DMS79 treated with DMSO at 0.1 percent for 48 hours (cell line): ENCODE measurements at places on chromosomes 3 and 15.
A peak's percentile ranks its signal among the peaks of the same experiment; 100 is the strongest.

- peak; percentile 70 for DNase-seq
Observed at GRCh38 chr3:42745776-42746454, 27.1 kb downstream of the CCDC13 start.

GRCh38 chr15:38746211-38746610 is 181.6 kb upstream of the RASGRP1 start:
- DNase-seq, result no peak

DNA sequence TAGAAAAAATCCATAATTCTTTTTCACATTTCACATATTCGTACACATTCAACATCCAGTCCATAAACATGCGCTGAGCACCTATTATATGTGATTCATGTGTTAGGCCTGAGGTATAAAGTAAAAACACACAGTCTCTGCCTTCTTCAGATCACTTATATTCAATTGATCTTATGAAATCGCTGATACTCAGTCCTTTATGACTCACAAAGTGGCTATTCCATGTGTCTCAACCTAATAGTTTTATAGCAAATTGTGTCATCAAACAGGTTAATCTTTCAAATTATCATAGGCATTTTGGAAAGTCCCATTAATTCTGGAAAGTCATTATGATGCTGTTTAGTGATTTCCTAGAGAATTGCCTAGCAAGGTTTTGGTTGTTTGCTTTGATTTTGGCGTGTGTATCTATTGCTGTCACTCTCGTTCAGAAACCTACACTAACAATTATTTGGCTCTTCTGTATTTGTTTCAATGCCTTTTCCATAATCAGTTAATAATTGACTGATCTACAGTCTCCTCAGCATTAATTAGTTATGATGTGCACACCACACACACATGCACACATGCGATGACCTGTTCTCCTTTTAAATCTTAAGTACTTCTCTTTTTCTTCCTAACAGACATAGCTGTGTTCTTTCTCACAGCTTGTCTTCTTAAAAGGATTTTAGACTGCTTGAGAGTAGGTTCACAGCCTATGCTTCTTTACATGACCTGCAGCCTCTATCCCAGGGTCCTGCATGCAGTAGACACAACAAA is 353.1 kb downstream of the MECOM start:
- DNase-seq, result no peak

DNA sequence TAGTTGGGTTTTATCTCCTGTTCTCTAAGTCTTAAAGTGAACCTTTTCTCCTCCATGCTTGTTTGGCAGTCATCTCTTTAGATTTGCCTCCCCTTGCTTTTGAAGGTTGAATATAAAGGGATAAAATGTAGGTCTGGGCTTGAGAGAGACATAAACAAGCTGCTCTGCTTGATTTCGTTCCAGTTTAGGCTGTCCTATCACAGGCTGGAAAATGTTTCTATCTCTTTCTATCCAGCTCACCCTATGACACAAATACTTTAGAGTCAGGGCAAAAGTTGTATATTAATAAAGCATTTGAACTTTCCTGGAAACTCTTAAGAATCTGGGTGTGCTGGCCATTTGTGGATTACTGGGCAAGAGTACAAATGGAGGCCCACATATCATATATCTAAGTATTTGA is 29.5 kb upstream of the ZBBX start:
- DNase-seq, result no peak

- no peak for DNase-seq
Observed at GRCh38 chr3:71512000-71512399, 71.5 kb downstream of the FOXP1 start.

- DNase-seq, result no peak
Observed at GRCh38 chr3:112187300-112187699, 54.3 kb upstream of the GCSAM start.

GRCh38 chr3:150710097-150710496 is 6.4 kb upstream of the ERICH6 start:
- DNase-seq, result no peak

DNA sequence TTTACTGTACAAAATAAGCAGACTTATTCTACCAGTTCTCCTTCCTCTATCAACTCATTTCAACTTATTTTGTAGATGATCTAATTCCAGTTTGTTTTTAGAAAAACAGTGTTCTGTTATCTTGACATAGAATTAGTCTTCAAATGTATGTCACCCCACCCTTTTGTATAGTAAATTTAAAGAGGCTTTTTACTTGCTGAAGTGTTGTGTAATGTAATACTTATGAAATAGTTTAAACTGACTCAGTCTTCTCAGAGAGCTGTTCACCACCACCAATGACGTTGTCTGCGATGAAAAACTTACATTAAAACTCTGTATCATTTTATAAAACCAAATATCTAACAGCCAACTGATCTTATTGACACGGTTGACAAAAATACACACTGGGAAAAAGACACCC is 82.9 kb downstream of the RAP2B start:
- no peak for DNase-seq

DNA sequence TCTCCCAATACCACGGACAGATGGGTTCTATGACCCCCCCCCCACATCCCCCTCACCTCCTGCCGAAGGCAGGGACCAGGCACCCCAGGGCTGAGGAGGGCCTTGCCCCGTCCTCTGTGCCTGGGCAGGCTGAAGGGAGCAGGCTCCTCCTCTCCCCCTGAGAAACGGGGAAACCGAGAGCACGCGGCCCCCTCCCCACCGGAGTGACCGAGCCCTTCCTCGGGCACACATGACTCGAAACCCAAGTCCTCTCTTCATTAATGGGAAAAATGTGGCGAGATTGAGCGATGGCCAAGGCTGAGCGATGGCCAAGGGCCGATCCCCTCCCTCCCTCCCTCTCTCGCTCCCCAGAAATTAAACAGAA is 7.0 kb downstream of the EPHB3 start:
- DNase-seq, result no peak

GRCh38 chr3:16174026-16174355 is 489 bp upstream of the GALNT15 start:
- DNase-seq, result no peak

GRCh38 chr3:184362668-184363546 is 1.4 kb downstream of the POLR2H start:
- peak; percentile 97 for DNase-seq

DNA sequence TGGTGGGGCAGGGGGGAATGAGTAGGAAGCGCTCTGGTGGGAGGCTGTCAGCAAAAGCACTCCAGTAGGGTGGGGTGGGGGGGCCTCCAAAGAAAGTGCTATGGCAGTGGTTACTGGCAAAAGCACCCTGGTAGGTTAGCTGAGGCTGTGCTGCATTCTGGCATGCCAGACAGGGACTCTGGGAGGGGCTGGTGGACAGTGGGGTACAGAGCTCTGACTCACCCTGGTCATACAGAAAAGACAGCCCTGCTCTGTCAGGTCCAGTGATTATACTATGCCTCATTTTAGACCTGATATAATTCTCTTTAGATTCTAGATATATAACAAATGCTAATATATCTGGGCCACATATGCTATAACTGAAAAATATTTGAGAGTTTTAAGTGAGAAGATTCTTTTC is 82.8 kb upstream of the CPNE4 start:
- no peak for DNase-seq

- DNase-seq, result peak; percentile 79
Observed at GRCh38 chr3:171772427-171773056, 37.7 kb downstream of the PLD1 start.

- DNase-seq, result no peak
Observed at GRCh38 chr15:58332676-58333400, 99.0 kb upstream of the LIPC start.

- DNase-seq, result no peak
Observed at GRCh38 chr15:25730918-25731317, 132.2 kb downstream of the ATP10A start.

- no peak for DNase-seq
Observed at GRCh38 chr3:51773529-51774056, 5.4 kb downstream of the IQCF6 start.

DNA sequence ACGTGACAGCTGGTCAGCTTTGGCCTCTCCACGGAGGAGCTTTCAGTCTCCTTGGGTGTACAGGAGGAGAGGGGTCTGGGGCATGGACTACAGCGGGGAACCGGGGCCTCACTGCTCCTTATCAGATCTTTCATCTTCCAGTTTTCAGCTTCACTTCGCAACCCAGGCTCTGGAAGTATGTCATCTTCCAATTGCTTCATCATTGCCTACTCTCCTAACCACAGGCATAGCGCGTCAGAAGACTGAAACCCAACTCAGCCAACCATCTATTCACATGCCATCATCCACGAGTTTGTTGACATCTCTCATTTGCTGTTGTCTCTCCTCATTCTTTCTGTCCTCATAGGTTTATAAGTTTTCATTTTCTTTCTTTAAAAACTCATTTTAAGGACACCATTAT is 119.5 kb downstream of the MYLK start:
- DNase-seq, result no peak

- DNase-seq, result no peak
Observed at GRCh38 chr3:112350018-112350810, 17.3 kb downstream of the CD200 start.

- DNase-seq, result no peak
Observed at GRCh38 chr3:194749631-194750490, 64.2 kb downstream of the FAM43A start.

GRCh38 chr3:19347671-19348070 is 199.4 kb downstream of the KCNH8 start:
- DNase-seq, result no peak

DNA sequence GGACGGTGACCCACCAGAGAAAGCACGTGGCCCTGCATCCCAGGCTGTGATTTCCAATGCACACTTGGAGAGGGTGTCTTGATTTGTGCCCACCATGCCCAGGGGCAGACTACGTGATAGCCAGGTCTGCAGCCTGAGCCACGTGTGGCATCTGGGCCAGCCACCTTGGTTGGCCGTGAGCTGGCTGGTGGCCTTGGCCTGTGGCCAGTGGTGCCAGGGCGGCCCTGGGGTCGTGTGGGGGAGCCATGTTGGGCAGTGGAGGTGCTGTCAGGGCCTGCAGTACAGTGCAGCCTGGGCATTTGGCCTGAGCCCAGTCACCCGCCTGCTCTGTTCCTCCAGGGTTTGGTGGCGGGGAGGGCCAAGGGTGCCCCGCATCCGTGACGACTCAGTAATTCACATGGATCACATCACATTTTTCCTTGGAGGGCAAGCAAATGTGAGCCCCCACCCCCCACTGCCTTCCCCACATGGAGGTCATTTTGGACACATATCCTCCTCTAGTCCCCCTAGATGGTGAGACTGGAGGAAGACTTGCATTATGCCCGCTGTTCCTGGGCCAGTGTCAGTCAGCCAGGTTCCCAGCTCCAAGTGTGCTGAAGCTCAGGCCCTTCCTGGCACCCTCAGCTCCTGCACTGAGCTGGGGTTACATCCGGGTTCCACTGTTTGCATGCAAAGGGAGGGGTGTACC is 201.4 kb downstream of the UBE3A start:
- no peak for DNase-seq

DNA sequence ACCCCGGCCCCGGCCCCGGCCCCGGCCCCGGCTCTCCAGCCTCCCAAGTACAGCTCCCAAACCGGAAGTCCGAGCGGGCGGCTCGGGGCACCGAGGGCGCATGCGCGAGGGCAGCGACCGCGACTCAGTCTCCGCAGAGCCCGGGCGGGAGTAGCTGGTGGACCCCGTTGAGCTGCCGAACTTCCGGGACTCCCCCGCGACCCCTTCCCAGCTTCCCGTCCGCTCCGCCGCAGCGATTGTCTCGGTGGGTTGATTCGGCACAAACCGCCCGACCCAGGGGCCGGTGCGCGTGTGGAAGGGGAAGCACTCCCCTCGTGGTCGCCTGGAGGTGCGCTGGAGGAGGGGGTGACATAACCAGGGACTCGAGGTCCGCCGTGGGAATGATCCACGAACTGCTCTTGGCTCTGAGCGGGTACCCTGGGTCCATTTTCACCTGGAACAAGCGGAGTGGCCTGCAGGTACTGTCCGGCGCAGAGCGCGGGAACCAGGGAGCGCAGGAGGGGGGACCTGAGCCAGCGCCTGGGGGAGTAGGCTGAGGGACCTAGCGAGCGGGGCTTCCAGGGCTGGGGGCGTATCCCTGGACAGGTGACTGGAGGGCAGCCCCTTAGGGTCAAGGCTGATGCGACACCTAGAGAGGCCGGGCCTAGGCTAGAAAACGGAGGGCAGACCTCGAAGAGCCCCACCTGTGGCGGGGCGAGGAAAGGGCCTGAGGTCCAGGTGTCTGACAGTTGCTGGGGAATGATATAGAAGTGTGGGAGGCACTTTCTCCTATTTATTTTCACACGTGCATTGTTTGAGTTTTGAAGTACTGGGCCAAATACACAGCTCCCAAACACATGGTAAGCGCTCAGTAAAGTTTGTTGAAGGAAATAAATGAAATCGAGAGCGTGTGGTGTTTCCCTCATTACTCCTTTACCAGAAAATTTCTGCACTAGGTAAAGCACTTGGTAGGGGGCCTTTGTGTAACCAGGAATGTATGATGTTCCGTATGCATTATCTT is at the start of the genes TUBGCP4 and ZSCAN29:
TSS of gene TUBGCP4 (plus strand) at position 127 of the 1,000 bp plus-strand sequence. CDS start at position 381, 254 bp downstream.
TSS of gene ZSCAN29 (minus strand) at position 69 of the 1,000 bp plus-strand sequence. CDS start 1,130 bp downstream, outside the sequence.
- DNase-seq, result peak; percentile 67

DNA sequence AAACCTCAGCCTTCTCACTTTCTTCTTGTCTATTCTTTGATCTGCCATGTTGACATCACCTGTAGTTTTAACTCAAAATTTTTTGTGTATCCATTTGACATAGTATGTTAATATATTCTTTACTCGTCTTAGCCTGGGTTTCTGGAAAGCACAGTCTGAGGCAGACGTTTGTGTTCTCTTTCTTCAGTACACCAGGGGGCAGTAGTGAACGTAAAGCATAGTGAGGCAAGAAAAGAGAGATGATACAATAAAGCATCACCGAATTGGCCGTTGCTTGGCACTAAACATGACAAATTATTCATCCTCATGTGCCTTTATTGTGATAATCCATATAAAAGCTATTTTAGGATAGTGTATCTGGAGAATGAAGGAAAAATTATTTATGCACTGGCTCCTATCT is 141.0 kb upstream of the MYRIP start:
- DNase-seq, result no peak

GRCh38 chr15:78065973-78066946 is 11.3 kb downstream of the TBC1D2B start:
- no peak for DNase-seq

DNA sequence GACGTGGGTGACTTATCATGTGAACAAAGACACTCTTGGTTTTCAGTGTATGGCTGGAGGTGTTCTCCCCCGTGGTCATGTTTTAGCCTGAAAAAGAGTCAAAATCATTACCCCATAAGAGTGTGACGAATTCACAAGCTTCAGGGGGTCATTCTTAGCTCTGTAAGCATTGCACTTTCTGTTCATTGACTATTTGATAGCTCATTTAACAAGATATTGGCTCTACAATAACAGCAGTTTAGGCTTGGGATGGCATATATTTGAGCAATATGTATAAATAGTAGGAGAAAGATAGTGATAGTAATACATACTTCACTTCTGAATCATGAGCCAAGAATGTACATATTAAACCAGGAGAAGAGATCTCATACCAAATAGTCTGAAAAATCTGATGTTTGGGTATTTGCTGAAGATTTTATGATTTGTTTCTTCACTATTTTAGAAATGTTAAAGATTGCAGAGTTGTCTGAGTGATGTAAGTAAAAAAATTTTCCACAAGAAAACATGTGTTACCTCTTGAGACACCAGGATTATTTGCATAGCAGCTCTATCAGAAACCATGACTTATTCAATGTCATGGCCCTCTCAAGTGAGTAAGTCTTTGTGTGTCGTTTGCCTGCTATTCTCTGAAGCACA is 996.0 kb downstream of the OTOL1 start:
- DNase-seq, result no peak

GRCh38 chr15:45611305-45611704 is 23.5 kb upstream of the SQOR start:
- DNase-seq, result no peak
